ENCODE measurements at places on chromosomes 6 and 20. TPM values are rescaled to one million over a fixed set of nuclear protein-coding genes. Genes with fewer than 3 reads are reported as not detected.

The ELOVL4 gene
- total RNA-seq = 13.3 TPM

The TMEM244 gene
- total RNA-seq = not detected

DNA sequence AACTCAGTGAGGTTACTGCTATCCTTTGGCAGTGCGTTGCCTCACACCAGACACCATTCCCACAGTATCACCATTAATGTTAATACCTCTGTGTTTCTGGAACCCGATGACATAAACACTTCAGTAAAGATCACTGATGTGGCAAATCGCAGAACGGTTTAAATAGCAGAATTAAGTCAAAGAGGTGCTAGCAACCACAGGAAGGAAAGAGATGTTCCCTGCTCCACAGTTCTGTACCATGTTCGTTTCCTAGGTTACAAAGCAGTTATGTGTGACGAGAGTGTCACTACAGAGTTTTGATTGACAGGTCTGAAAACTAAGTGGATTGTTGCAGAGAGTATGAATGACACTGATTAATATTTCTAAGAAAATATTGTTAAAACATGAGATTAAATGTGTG is 272.3 kb downstream of the KHDRBS2 start:
- no peak for DNase-seq
- H3K4me3 ChIP-seq = no peak overlapping the region
- H3K27me3 ChIP-seq = no peaks in the 10 kb centered on the region
- H3K36me3 ChIP-seq = peaks cover 2% of the 10 kb centered on the region

GRCh38 chr6:131792091-131792496 is 15.7 kb upstream of the ENPP1 start:
- H3K4me1 ChIP-seq = peaks cover 16% of the 10 kb centered on the region
- H3K36me3 ChIP-seq = no peaks in the 10 kb centered on the region
- no peak overlapping the region for H3K4me3 ChIP-seq
- no peaks in the 10 kb centered on the region for H3K27me3 ChIP-seq
- H3K27ac ChIP-seq = no peak overlapping the region
